Placental epithelial cell (primary cell): ENCODE measurements at places on chromosomes 5 and 9. TPM values are rescaled to one million over a fixed set of nuclear protein-coding genes. Genes with fewer than 3 reads are reported as not detected.

LEAP2 gene
- 0.39 TPM in 1 of 2 replicates, not detected in the other for total RNA-seq

SLC44A1 gene
- 11.8 and 50.4 TPM in 2 replicates for total RNA-seq

RAB14 gene
- total RNA-seq: 26.7 and 29.4 TPM in 2 replicates

ELAVL2 gene
- 0.39 and 0.54 TPM in 2 replicates for total RNA-seq

KCNV2 gene
- total RNA-seq: not detected in 2 replicates

C5orf58 gene
- total RNA-seq: not detected in 2 replicates
